ENCODE measurements at places on chromosomes 2 and 18. TPM values are rescaled to one million over a fixed set of nuclear protein-coding genes. Genes with fewer than 3 reads are reported as not detected.

Gene UGT1A3
- total RNA-seq: not detected

Gene FOXD4L1
- not detected for total RNA-seq

Gene FAM237A
- total RNA-seq: not detected

Gene ATP8B1
- 23.5 TPM for total RNA-seq

Gene ADRA2B
- total RNA-seq: not detected

Gene ANTXR1
- total RNA-seq: 11.4 TPM

Gene AQP12A
- total RNA-seq: not detected

Gene GULP1
- 5.4 TPM for total RNA-seq

Gene ARHGAP15
- total RNA-seq: not detected

Gene TFCP2L1
- 12.9 TPM for total RNA-seq

Gene ELOA2
- not detected for total RNA-seq

Gene POLE4
- total RNA-seq: 41.9 TPM

Gene ICA1L
- total RNA-seq: 1.1 TPM

Gene PLGLB2
- not detected for total RNA-seq

Gene AGXT
- total RNA-seq: not detected

Gene SFTPB
- 0.46 TPM for total RNA-seq

Gene FAM136A
- 35.3 TPM for total RNA-seq

Gene ABCG5
- total RNA-seq: not detected

Gene EGR4
- total RNA-seq: not detected

Gene RNU2-63P
- total RNA-seq: not detected

Gene RSAD2
- total RNA-seq: not detected

Gene GALNT5
- 48.1 TPM for total RNA-seq

Gene HMSD
- 1.3 TPM for total RNA-seq

Gene TANC1
- 34.1 TPM for total RNA-seq

Gene SOCS6
- total RNA-seq: 17.9 TPM

Gene EVX2
- total RNA-seq: not detected

Gene MRPS5
- total RNA-seq: 44.2 TPM

Gene CAVIN2
- total RNA-seq: 4.9 TPM

Gene VWC2L
- not detected for total RNA-seq

Gene MOGAT1
- total RNA-seq: not detected

Gene LBX2
- 0.56 TPM for total RNA-seq

Gene SCYGR1
- total RNA-seq: not detected

All from airway epithelial cell (primary cell).